ENCODE measurements at places on chromosomes 12 and 14. TPM values are rescaled to one million over a fixed set of nuclear protein-coding genes. Genes with fewer than 3 reads are reported as not detected.

The CRACR2A gene
- 13.8 TPM for total RNA-seq

The NEMF gene
- total RNA-seq: 54.3 TPM

The ACOT6 gene
- total RNA-seq: not detected

- peak; percentile 89 for DNase-seq
Observed at GRCh38 chr12:104604070-104604994, 147.6 kb downstream of the CHST11 start.

GRCh38 chr14:71140157-71140556 is 232.9 kb downstream of the PCNX1 start:
- no peak for DNase-seq

GRCh38 chr12:11075642-11076041 is 13.5 kb upstream of the TAS2R46 start:
- DNase-seq: no peak

DNA sequence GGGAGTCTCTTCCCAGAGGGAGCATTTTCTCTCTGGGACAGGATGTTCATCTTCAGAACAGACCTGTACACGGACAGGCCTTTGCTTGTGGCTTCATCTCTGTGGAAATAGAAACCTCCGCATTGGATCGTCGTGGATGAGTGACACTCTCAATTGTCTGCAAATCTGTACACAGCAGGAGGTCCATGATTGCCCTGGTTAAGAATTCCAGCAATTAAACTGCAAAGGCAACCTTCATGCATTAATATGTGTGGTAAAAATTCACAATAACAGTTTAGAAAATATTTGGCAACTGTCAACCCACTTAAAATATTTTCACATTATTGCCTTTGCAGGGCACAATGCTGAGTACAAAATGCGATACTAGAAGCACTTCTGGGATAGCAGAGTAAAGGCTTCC is 149.8 kb upstream of the SFSWAP start:
- DNase-seq: no peak

DNA sequence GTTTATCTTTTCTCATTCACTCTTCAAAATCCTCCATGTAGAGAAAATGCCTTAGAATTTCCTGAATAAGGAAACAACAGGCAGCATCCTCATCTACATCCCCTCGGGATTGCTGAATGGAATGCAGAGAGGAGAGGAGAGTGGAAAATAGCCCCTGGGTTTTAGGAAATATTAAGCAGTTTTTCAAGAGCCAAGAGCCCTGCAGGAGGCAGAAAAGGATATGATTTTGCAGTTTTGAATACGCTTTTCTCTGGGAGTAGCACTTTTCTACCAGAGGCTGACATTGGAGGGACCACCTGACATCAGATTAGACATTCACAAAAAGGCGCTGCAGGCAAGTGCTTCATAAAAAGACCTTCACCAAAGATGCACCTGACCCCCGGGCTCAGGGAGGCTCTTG is 362.2 kb upstream of the SFSWAP start:
- no peak for DNase-seq

- peak; percentile 45 for DNase-seq
Observed at GRCh38 chr12:79006306-79006705, 141.7 kb downstream of the SYT1 start.

Data from osteoblast (primary cell).